Activated naive CD4-positive, alpha-beta T cell (primary cell): ENCODE measurements at places on chromosomes 16 and 17.

DNA sequence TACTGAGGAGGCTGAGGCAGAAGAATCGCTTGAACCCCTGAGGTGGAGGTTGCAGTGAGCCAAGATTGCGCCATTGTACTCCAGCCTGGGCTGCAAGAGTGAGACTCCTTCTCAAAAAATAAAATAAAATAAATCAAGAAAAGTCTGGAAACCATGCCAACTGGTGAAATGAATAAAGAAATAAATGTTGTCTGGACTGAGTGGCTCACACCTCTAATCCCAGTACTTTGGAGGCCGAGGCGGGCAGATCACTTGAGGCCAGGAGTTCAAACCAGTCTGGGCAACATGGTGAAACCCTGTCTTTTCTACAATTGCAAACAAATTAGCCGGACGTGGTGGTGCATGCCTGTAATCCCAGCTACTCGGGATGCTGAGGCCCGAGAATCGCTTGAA is 744 bp upstream of the LRRC37A3 start:
- no peak for DNase-seq

DNA sequence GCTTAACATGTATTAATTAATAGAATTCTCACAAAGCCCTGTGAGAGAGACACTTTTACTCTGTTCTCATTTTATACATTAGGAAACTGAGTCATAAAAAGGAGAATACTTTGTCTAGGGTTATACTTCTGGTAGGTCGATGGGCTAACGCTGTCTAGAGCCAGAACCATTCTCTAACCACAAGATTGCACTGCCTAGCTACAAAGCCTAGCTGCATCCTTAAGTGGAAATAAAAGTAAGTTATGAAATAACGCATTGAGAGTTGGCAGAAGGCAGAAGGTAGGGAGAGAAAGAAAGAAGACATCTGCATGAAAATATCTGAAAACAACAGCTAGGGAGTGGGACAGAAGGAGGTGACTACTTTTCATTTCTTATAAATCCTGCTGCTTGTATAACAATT is 33.2 kb downstream of the IRX6 start:
- DNase-seq: no peak

DNA sequence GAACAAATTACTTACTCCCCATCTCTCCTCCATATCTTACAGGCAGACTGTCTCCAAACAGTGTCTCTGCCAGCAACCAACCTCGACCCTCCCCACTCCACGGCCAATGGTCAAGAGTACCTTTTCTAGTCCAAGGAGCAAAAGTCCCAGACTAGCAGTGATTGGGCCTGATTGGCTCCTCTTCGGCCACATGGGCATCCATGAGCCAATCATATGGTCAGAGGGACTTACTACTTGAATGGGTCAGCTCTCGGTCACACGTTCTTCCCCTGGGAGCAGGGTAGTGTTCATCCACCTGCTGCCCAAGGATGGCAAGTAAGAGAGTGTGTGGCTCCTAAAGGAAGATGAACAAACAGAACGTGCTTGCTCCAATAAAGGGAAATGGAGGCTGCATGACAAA is 84.6 kb downstream of the C16orf78 start:
- DNase-seq: no peak

DNA sequence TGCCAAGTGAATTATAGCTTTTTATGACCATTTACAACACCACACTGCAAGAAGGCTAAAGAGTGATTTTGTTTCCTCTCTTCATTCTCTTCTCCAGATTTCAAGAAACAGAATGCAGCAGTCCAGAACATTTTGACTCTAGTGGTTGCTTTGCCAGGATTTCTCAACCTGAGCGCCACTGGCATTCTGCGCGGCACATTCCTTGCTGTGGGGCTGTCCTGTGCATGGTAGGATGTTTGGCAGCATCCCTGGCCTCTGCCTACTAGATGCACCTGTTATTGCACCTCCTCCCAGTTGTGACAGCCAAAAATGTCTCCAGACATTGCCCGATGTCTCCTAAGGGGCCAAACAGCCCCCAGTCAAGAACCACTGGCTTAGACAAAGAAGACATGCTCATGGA is 25.7 kb upstream of the SLC39A11 start:
- no peak for DNase-seq

DNA sequence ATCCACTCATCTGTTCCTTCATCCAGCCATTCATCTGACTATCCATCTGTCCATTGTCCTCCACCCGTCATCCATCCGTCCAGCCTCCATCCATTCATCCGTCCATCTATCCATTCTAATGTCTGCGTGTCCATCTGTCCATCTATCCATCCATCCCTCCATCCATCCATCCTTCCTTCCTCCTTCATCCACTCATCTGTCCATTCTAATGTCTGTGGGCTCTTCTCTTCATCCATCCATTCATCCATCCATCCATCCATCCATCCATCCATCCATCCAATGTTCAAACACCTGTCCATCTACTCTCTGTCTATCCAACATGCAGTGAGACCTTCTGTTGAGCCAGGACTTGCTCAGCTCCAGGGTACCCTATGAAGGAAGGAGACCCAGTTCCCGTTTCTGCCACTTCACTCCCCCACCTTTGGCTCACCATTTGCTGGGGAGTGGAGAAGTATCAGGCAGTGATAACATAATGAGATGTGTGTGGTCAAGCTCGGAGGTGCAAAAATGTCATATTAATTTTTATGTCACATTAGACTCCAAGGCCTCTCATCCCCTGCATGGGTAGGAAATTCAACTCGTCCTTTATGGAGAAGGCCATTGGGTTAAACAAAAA is 36.5 kb upstream of the ADGRG1 start:
- no peak for DNase-seq

- DNase-seq: no peak
Observed at GRCh38 chr17:28579526-28579925, 2.8 kb upstream of the ALDOC start.

DNA sequence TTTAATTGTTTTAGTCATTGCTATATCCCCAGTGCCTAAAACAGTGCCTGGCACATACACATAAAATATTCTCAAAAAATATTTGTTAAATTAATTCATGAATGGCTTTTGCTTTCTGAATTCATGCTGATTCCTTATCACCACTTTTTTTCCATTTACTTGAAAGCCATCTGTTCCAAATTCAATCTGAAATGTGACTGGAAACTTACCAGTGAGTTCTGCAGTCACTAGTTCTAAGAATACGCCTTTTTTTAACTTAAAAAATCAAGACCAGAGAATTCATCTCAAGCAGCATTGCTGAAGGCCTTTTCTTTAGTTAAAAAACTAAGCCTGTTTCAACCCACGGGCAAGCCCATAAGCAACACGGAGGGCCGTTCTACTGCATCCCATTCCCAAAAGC is 114.0 kb upstream of the ERCC4 start:
- no peak for DNase-seq

DNA sequence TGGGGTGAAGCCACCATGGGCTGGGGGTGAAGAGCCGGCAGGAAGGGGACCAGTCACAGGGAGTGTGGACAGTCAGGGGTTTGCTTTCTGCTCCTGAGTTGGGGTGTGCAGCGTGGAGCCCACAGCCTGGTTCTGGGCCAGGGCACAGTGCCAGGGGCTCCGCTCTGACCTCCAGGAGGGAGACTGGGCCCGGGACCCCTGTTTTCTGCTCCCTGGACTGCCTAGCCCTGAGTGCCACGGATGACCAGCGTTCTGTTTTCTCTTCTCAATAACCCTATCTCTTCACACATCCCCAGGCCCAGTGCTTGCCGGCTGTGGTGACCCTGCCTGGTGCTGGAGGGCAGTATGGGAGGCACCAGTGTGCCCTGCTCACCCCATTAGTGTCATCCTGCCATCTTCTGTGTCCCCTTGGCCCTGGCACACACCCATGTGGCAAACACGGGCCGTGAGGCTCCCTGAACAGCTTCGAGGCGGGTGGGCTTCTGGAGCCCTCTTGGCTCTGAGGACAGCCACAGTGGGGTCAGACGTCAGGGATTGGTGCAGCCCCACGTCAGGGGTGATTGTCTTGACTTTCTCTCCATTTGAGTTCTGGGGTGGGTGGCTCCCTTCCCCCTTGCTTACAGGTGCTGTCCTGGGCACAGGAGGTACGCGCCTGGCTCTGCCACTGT is 1.1 kb downstream of the CEMP1 start:
- DNase-seq: no peak

DNA sequence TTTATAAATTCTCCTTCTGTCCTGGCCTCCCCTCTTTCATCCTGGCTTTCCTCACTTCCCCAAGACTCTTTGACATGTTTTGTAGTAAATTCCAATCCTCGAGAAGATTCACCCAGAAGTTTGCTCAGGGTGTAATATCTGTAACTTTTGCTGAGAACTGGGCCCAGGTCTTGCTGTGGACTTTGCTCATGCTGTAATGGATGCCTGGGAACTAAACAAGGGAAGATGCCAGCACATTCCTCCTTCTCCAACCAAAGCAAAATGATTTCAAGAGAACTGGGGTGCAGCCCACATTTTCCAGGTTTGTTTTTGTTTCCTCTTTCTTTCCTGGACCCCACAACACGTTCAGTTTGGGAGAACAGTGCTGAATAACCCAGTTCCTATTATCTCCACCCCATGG is 6.6 kb upstream of the SALL1 start:
- DNase-seq: no peak

GRCh38 chr16:87838643-87839541 is 30.4 kb downstream of the SLC7A5 start:
- no peak for DNase-seq

GRCh38 chr17:1475321-1475854 is 17.1 kb downstream of the MYO1C start:
- no peak for DNase-seq

DNA sequence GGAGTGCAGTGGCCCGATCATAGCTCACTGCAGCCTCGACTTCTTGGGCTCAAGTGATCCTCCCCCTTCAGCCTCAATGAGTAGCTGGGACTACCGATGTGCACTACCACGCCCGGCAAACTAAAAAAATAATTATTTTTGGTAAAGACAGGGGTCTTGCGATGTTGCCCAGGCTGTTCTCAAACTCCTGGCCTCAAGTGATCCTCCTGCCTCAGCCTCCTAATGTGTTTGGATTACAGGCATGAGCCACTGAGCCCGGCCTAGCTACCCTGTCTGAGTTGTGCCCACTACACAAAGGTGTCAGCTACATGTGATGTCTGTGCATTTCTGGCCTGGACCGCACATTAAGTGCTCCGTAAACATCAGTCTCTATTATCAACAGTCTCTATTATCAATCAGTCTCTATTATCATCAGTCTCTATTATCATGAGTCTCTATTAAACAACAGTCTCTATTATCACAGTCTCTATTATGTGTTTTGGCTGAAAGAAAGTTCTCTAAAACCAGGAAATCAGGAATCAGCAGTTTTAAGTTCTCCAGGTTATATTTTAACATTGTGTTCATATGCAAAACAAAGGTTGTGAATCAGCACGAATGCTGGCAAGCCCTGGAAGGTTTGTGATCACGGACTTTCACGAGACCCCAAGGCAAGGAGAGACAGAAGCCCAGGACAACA is 721 bp upstream of the WWOX start:
- DNase-seq: no peak

DNA sequence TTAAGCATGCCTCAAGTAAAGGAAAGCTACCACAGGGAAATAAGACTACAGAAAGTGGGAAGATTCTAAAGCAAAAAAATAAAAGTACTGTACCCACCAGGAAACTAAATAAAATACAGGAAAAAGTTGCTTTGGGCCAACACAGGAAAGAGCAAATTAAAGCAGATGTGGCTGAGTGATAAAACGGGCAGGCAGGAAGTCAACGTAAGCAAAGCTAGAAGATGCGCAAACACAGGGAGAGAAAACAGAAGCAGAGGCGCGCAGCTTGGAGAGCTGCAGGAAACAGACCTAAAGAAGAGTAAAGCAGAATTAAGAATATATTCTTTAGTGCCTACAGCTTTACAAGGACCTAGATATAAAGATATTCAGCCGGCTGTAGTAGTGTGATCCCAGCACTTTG is 21.7 kb downstream of the USP36 start:
- peak; percentile 43 for DNase-seq

DNA sequence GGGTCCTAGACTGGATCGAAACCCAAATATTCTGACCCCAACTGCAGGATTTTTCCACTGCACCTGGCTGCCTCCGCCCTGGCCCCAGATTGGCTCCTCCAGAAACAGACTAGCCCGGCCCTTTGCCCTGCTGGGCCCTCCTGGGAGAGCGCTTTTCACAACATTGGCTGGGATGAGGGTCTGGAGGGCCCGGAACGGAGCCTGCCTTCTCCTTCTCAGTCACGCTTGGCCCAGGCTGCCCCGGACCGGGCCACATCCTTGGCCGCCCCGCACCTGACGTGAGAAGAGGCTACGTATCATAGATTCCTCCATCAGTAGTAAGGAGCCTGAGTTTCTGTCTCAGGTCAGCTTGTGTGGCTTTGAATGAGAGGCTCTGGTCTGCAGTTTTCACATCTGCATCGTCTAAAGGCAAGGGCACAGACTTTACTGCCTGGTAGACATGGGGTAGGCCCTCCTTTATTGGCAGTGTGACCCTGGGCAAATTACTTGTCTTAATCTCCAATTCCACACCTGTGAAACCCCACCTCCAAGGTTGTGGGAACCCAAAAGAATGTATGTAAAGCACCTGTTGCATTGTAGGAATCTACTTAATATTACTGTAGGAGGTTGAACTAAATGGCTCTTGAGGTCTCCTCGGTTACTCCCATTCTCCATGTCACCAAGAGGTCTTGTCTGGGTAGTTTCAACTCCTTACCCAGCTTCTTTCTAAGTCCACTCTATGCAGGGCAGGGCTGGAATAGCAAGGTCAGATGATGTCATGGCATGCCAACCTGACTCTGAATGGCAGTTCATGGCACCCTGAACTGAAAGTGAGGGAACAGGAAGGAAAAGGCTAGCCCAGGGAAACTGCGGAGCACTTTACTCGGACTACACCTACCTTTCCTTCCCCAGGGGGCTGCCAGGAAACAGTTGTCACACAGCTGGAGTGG is 661 bp downstream of the LRRC3C start:
- no peak for DNase-seq

GRCh38 chr16:54331241-54332002 is 44.8 kb upstream of the IRX3 start:
- no peak for DNase-seq

DNA sequence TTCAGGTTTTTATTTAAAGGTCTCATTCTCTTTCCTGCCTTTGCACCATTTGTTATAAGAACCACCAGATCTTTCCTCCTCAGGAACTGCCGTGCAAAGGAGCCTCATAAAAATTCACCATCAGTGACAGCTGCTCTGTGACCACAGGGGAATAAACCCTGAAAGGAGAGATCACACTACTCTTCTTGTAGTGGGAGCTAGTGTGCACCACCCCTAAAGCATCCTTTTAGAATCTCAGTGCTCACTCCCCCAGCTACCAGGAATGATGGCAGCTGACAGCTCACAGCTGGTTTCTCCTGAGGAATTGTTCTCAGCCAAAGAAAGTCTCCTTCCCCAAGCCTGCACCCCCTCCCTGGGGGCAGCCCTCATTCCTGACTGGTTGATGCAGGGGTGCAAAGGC is 18.7 kb downstream of the VAT1L start:
- DNase-seq: no peak
